Stimulated activated CD4-positive, alpha-beta T cell treated with anti-CD3 and anti-CD28 coated beads, Interleukin-1b, Interleukin-23, amount 100 ng/mL, for 24 hours (primary cell): ENCODE measurements at places on chromosomes 12 and 14.

- no peak for DNase-seq
Observed at GRCh38 chr12:24073170-24073810, 123.8 kb upstream of the SOX5 start.

DNA sequence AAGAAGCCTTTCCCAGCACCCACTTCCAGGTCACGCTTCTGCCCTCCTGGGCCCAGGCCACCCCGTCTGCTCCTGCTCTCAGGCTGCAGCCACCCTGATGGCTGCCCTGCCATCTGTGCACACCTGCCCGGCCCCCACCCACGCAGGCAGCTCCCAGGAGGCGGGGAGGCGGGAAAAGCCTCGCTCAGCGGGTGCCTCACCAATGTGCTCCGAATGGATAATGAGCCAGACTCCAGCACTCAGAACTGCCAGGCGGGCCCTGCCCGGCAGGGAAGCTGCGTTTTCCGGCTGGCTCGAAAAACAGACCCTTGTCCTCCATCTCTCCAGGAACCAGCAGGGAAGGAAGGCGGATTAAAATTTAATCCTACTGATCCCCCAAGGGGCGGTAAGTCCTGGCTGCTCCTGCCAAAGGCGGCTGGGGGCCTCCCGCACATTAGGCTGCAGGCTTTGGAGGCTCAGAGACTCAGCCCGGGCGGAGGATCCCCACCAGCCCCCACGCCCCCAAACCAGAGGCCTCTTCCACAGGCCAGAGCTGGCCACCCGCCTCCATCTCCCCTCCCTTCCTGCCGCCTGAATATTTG is 104.0 kb downstream of the NCOR2 start:
- DNase-seq, result no peak

GRCh38 chr12:2944401-2945047 is 14.7 kb upstream of the TEAD4 start:
- peak; percentile 36 for DNase-seq

GRCh38 chr12:18258929-18259328 is 2.4 kb upstream of the PIK3C2G start:
- DNase-seq, result no peak

GRCh38 chr12:131137836-131138637 is 184.3 kb downstream of the ADGRD1 start:
- DNase-seq, result no peak

DNA sequence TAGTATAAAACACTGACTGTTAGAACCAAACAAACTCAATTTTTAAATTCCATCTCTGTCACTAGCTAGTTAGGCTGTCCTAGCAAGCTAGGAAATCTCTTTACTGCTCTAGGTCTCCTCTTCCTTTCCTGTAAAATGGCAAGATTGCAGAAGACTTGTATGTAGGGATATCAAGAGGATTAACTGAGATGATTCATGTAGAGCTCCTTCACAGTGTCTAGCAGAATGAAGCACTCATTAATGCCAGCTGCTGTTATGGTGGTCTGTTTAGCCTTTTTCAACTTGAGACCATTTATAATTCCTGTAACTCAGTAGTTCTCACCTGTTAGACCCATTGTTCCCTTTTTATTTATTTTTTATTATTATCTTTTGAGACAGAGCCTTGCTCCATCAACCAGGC is 67.8 kb upstream of the KCNH3 start:
- DNase-seq, result no peak

DNA sequence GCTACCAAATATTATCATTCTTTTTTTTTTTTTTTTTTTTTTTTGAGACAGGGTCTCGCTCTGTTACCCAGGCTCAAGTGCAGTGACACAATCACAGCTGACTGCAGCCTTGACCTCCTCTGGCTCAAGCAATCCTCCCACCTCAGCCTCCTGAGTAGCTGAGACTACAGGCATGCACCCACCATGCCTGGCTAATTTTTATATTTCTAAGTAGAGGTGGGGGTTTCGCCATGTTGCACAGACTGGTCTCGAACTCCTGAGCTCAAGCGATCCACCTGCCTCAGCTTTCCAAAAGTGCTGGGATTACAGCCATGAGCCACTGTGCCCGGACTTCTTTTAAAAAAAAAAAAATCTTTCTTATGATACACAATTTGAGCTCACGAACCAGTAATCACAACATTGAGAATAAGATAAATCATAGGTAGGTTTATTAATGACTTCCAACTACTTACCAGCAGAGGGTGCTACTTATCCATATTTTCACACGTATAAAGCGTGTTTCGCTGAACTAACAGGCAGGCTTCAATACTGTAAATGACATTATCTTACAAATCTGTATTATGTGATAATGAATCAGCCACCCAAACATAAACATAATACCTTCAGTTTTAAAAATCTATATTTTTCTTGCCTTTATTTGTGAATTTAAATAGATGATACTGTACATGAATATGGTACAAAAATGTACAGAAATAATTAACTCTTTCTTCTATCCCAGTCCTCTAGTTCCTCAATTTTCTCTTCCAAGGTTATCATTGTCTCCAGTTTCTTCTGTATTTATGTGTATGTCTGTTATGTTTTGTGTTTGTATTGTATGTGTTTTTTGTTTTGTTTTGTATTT is 42.5 kb upstream of the BCAT1 start:
- DNase-seq, result no peak

DNA sequence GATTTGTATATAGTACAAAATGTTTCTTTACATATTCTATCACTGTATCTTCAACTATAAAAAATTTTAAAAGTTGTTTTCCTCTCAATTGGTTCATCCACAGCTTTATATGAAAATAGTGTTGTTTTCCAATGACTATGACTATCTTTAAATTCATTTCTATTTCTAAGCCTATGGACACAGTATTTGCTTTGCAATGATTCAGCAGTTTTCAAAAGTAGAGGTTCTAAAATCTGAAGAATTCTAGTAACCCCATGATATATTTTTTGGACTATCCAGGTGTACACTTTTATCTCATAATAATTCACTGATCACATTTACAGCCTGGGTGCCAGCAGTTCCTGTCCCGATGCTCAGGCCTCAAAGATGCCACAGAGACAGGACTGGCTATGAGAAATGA is 118.4 kb upstream of the PTPRR start:
- DNase-seq, result no peak

GRCh38 chr14:33393895-33394368 is 455.3 kb downstream of the NPAS3 start:
- DNase-seq, result no peak

- DNase-seq, result no peak
Observed at GRCh38 chr14:71720978-71721624, 211.1 kb upstream of the RGS6 start.

- no peak for DNase-seq
Observed at GRCh38 chr12:96513166-96513565, 23.8 kb downstream of the CFAP54 start.

DNA sequence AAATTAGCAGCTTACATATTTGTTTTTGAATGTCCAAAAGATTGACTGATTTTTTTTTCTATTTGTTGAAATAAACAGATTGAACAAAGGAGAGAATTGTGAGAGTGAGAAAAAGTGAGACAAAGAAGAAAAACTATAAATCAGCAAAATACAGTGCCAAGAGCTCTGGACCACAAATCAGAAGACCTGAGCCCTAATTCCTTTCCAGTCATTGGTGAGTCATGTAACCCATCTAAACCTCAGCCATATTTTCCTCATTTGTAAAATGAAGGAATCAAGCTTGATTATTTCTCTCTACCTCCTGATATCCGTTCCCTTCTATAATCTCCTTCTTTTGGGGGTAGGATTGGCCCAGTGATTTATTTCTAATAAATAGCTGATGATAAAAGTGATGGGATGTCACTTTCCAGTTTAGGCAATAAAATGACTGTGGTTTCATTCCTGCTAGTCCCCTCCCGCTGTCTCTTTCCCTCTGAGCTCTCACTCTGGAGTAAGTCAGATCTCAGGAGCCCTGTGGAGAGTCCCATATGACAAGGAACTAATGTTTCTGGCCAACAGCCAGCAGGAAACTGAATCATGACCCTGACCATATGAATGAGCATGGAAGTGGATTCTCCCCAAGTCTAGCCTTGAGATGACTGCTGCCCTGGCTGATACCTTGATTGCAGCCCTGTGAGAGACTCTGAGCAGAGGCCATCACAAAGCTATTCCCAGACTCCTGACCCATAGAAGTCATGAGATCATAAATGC is 218.9 kb downstream of the ACSS3 start:
- no peak for DNase-seq

DNA sequence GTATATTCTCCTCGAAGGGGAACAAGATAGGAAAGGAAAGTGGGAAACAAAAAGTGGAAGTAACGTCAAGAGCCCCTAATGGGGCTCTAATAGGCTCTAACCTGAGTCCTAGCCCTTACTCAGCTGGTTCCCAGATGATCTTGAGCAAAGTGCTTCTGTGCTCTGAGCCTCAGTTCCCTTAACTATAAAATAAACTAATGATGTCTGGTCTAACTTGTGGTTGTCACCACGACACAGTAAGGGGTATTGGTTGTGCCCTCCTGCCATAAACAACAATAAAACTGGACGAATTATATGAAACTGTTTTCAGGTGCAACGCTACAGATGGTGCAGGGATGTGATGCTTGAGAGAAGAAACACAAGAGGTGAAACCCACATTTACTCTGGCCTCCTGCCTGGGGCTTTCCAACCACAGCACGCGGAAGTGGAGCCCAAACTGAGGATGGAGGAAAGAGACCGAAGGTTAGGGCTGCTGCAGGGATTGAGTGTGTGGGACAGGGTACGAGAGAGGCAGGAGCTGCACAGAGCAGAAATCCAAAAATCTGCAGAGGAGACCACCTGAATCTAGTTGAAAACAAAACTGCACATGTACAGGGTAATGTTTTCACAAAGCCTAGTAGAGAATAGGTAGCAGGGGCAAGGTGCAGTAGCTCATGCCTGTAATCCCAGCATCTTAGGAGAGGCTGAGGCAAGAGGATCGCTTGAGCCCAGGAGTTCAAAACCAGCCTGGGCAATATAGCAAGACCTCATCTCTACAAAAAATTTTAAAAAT is 45.6 kb upstream of the BCL2L14 start:
- no peak for DNase-seq

DNA sequence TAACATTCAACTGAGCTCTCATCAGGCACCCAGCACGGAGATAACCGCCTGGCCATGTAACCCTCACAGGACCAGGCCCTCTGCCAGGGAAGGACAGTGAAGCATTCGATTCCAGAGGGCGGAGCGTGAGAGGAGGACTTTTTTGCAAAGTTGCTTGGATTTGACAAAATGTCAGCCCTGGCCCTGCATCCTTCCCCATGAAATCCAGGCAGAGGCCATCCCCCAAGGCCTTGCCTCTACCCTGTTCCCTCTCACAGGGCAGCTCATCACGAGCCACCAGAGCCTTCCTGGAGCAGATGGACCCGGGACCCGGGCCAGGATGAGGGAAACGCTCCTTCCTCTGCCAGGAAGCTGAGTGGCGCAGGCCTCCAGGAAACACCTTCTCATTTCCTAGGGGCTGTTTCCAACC is 17.0 kb downstream of the CAMKK2 start:
- DNase-seq, result no peak

- DNase-seq, result no peak
Observed at GRCh38 chr12:93025145-93026103, 96.3 kb upstream of the EEA1 start.

GRCh38 chr12:83666690-83667089 is 980.0 kb downstream of the TMTC2 start:
- DNase-seq, result no peak

DNA sequence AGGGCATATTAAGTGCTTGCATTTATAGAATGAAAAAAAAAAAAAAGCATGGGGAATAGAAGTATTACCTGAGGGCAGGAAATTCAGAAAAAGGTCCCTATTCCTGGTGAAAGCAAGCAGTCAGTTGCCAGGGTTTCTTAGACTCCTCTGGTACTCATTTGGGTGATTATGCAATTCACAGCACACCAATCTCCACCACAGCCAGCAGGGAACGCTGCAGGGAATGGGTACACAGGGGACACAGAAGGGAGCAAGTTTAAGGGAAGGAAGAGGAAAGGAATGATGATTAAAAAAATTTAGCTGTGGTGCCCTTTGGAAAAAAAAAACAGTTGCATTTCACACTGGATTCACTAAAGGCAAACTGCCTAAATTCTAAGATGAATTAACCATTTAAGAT is 14.2 kb downstream of the BLTP3B start:
- no peak for DNase-seq

- DNase-seq, result no peak
Observed at GRCh38 chr12:51216642-51217041, 1.2 kb downstream of the POU6F1 start.

- no peak for DNase-seq
Observed at GRCh38 chr12:120801146-120801545, 75.5 kb downstream of the ACADS start.

DNA sequence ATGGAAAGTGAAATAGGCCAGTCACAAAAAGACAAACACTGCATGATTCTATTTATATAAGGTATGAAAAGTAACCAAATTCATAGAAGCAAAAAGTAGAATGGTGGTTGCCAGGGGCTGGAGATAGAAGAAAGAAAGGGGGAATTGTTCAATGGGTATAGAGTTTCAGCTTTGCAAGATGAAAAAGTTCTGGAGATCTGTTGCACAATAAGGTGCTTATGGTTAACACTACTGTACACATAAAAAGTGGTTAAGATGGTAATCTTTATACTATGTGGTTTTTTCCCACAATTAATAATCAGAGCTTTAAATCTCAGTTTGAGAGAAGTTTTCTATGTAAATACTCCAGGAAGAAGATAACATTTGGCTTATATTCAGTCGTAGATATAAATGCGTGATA is 73.4 kb downstream of the SLC38A4 start:
- no peak for DNase-seq

DNA sequence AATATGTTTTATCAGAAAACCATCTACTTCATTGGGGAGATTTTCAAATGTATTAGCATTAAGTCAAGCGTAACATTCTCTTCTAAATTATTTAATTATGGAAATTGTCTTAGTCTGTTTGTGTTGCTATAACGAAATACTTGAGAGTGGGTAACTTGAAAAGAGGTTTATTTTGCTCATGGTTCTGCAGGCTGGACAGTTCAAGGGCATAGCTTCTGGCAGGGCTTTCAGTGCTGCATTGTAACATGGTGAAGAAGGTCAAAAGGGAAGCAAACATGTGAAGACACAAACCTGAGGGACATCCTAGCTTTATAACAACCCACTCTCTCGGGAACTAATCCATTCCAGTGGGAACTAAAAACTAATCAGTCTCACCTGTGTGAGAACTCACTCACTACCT is 84.3 kb upstream of the TMPO start:
- DNase-seq, result no peak

GRCh38 chr12:116474899-116475298 is 84.3 kb upstream of the MAP1LC3B2 start:
- no peak for DNase-seq

GRCh38 chr12:104285740-104286515 is 17.6 kb upstream of the EID3 start:
- no peak for DNase-seq

DNA sequence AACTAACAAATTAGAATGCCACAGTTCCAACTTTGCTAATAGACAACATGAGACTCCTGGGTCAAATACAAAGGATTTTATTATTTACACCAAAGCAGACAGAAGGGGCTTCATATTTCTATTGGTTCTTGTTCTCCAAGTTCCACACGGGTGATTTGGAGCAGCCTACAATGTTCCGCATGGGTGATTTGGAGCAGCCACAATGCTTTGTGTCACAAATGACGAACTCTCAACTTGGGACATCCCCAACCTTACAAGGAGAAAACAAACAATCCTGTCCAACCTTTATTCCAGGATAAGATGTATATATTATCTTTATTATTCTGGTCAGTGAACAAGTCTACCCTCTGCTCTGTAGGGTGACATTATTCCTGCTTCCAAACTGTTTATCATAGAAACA is 694.3 kb upstream of the MGAT4C start:
- no peak for DNase-seq

- DNase-seq, result no peak
Observed at GRCh38 chr14:24243336-24243836, 963 bp upstream of the TINF2 start.

GRCh38 chr12:22287776-22288621 is 46.5 kb downstream of the ST8SIA1 start:
- peak; percentile 12 for DNase-seq
